Heart left ventricle (tissue), 16 donors: ENCODE measurements at places on chromosomes 16 and 17.

GRCh38 chr17:41724476-41725050 lies 9.9 kb downstream of the HAP1 start:
- no peak for DNase-seq

DNA sequence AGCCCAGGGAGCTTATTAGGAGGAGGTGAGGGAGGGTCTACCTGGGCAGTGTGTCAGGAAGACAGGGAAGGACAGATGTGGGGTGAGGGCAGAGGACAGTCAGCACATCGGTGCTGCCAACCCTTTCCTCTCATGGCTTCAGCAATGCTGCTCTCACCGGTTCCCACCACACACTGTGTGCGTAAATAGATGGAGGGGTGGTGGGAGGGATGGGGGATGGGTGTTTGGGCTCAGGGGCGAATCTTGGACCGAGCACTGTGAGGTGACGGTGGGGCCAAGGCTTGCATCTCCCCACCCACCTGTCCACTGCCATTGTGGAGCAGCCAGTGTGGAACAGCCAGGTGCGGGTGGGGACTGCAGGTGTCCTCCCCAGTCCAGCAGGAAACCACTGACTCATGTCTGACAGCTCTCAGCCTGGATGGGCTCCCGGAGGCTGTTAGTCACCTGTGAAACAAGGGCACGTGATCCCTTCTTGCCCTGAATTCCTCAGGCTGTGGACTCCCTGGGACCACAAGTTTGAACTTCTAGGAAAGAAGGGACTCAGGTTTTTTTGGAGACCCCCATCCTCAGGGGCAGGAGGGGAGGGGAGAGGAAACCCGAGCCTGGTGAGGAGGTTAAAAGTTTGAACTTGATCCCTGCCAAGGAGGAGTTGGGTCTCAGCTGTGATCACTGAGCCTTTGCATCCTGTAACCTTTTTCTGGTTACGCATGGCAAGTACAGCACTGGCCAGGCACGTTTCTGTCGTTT lies 42.7 kb upstream of the SMPD3 start:
- no peak for DNase-seq

DNA sequence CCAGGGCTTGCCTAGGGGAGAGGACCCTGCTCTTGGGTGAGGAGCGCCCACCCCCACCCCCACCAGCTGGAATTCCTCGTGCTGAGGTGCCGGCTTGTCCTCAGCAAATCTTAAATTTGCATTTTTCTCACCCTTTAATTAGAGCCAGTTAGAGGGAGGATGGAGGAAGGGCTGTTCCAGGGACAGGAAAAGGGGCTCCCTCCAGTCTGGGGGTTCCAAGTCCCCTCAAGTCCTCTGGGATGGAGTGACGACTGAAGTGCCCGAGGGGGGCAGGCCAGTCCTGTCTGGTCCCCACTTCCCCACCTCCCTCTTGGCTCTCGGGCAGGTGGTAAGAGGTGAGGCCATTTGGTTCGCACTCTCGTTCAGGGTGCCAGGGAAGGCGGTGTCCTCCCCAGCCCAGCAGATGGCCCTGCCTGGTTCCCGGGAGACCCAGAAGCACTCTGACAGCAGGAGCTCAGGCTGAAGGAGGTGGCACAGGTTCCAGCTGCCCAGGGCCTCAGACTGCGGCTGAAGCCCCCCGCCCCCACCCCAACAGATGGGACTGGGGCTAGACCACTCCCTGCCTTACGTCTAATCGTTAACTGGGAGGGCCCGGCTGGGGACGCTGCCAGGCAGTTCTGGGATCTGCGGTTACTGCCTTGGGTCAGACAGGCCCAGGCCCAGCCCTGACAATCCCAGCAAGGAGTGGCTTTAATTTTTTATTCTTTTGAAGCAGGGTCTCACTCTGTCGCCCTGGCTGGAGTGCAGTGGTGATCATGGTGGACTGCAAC lies 2.2 kb downstream of the RAB26 start:
- DNase-seq, result no peak

DNA sequence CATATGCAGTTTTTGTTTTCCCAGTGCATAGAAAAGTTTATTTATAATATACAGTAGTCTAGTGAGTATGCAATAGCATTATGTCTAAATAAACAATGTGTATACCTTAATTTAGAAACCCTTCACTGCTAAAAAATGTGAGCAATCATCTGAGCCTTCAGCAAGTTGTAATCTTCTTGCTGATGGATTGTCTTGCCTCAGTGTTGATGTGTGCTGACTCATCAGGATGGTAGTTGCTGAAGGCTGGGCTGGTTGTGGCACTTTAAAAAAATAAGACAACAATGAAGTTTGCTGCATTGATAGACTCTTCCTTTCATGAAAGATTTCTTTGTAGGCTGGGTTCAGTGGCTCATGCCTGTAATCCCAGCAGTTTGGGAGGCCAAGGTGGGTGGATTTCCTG lies 13.9 kb upstream of the CAPNS2 start:
- no peak for DNase-seq

GRCh38 chr17:27804113-27804512 lies 3.8 kb upstream of the NOS2 start:
- DNase-seq, result no peak

DNA sequence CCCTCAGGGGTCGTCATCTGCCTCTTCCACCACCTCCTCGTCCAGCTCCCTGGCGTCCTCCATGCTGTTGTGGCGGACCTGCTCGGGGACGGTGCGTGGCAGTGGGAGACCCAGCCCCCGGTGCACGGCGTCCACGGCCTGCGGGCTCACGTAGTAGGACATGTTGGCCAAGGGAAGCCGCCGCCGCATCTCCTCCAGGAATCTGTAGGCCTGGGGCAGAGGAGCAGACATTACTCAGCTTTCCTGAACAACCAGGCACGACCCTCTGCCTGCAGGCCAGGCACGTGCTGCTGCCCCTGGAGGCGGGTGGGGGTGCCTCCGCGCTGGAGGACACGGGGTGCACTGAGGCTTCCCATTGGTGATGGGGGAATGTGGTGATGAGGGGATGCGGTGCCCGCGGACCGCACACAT lies 17.8 kb downstream of the TELO2 start:
- DNase-seq, result no peak

DNA sequence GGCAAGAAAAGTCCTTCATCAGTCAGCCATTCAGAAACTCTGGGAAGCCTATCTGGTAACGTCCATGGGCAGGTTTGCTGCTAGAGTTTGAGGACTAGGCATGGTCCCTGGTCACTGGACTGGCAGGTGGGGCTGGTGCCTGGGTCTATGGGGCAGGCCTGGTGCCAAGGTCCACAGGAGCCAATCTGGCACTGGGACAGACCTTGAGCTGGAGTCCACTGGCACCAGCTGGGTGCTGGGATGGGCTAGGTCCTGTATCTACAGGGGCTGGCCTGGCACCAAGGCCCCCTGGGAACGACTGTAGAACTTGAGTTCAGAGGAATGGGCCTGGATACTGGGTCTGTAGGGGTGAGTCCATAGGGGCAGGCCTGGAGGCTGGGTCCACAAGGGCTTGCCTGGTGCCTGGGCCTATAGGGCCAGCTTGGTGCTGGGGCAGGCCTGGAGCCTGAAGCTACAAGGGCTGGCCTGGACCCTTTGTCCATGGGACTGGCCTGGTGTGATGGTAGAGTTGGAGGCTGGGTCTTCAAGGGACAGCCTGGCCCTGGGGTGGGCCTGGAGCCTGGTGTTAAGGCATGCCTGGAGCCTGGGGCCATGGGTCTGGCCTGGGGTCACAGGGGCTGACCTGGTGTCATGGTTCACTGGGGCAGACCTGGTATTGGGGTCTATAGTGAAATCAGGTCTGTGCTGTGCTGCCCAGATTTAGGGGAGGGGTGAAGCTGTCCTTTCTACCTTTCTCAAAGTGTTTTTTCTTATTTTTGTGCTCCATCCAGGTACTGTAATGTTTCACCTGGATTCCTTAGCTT lies 30.5 kb upstream of the NKD1 start:
- DNase-seq, result no peak

DNA sequence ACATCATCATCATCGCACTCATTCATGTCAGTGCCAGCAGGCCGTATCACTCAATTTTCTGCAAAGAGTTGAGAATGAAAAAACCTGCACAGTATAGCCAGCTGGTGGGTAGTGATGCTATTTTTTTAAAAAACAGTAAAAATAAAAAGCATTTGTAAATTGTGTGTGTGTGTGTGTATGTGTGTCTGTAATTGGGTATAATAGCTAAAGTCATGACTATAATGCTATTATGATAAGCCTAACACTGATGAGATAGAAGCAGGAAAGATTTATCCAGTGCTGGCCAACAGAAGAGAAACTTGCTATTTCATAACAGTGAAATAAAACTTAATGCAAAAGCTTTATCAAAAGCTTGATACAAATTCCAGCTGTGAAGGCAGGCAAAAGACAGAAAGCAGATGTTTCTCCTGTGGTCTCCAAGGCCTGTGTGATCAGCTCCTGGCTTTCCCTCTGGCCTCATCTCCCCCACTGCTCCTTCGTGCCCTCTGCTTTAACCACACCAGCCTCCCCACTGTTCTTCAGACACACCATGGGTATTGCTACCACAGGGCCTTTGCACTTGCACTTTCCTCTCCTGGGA lies 206.2 kb upstream of the IRX5 start:
- no peak for DNase-seq

DNA sequence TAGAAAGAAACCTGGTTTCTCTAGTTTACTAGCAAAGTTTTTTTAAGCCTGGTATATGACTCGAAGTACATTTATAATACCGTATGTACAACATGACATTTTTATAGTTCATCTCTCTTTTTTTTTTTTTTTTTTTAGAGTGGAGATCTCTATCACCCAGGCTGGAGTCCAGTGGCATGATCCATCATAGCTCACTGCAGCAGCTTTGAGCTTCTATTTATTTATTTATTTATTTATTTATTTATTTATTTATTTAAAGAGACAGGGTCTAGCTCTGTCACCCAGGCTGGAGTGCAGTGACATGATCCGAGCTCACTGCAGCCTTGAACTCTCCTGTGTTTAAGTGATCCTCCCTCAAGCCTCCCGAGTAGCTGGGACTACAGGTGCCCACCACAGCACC lies 25.9 kb upstream of the VPS4A start:
- DNase-seq, result no peak

GRCh38 chr16:7378024-7378695 lies 45.5 kb downstream of the RBFOX1 start:
- DNase-seq, result no peak

DNA sequence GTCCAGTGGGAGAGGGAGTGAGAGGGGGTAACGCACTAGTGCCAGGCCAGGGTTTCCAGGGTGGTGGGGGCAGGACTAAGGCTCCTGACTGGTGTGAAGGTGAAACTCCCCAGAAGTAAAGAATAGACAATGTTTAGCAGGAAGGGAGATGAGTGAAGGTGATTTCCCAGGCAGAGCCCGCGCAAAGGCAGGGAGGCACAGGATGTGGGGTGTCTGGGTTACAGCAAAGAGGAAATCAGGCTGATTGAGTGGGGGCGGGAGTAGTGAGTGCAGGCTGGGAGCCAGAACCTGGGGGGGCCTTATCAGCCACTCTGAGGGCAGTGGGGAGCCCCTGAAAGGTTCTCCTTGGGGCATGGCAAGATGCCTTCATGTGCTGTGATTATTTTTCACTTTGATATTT lies 167.5 kb downstream of the UTP18 start:
- no peak for DNase-seq

DNA sequence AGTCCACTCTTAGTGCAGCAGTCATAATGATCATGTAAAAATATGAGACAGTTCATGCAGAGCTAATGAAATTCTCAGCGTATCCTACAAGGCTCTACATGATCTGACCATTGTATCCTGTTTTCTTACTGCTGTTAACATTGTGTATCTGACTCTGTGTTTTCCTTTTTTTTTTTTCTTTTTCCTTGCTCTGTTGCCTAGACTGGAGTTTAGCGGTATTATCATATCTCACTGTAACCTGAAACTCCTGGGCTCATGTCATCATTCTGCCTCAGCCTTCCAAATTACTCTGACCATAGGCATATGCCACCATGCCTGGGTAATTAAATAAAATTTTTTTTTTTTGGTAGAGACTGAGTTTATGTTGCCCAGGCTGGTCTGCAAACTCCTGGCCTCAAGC lies 12.1 kb downstream of the DUS2 start:
- no peak for DNase-seq

- DNase-seq, result no peak
Measured at GRCh38 chr16:12881182-12881581, 20.2 kb upstream of the SHISA9 start.

GRCh38 chr16:29742683-29743275 lies 3.0 kb downstream of the C16orf54 start:
- no peak for DNase-seq

DNA sequence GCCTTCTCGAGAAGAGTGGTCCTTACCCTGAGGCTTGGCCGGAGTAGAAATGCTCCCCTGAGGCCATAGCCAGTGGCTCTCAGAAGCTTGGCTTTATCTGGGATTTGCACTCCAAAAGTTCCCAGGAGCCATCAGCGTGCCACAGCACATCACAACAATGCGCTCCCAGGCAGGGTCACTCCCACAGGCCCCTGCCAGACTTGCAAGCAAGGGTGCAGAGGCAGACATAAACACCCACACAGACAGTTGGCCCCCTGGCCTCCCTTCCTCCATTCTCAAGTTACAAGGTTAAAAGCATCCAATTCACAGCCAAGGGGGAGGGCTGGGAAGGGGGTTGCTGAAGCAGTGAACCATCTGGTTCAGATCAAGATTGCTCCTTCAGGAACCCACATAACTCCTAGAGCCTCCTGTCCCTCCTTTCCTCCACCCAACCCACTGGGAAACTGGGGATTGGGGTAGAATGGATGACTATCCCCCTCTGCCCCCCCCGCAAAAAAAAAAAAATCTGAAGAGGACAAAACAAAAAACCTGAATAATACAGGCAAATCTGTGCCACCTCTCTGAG lies 1.8 kb downstream of the ST3GAL2 start:
- no peak for DNase-seq

DNA sequence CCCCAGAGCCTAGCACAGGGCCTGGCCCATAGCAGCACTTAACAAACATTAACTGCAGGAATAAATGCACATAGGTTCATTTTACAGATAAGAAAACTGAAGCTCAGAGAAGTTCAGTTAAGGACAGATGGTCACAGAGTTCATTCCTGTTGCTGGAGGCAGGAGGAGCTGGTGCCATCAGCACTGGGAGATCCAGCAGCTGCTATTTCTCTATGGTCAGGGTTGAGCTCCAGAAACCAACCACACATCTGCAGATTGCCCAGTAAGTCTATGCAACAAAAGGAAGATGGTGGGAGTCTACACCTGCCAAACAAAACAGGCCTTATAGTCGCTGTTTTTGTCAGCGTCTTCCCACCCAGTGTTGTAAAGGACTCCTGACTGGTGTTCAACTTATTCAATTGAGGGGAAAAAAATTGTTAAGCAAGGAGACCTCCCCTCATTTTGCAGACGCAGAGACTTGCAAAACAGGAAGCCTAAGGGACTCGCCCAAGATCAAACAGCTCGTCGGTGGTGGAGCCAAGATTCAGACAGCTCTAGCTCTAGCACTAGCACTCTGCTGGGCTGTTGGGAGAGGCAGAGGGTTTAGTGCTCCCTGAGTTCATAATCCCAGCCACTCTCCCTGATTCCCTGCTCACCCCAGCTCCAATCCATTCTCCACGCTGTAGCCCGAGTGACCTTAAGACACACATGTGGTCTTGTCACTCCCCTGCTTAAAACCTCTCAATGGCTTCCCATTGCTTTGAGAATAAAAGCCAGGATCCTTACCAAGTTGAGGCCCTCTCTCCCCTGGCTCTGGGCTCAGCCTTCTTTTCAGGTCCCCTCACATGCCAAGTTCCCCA lies 9.0 kb downstream of the NOG start:
- DNase-seq, result no peak

GRCh38 chr16:75644240-75645012 lies 3.0 kb downstream of the KARS1 start:
- no peak for DNase-seq
